ENCODE measurements at places on chromosomes 1 and 21.

- DNase-seq: no peak
These were observed 12.4 kb upstream of the ATP6V1G3 start for GRCh38 chr1:198552668-198553416.

DNA sequence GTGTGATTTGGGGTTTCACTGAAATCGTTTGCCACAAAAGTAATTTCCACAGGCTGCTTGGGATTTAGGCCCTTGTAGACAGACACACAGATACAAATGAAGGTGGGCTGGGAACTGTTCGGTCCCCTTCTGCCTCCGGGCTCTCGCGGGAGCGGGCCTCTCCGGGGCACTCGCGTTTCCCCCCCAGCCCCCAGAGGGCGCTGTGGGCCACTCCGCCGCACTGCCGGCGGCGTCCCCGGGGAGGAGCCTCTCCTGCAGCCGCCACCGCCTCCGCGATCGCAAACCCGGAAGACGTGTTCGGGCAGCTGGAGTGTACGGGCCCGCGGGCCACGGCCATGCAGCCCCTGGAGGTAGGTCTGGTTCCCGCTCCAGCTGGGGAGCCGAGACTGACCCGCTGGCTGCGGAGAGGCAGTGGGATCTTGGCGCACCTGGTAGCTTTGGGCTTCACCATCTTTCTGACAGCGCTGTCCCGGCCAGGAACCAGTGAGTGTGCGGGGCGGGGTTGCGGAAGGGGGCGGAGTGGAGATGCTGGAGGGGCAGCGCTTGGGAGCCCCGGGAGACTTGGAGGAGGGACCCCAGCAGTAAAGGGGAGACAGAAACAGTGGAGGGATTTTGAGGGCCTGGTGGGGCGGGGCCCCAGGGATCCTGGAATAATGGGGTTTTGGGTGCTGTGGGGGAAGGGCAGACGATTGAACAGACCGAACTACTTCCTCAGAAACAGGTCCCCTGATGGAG is at the start of gene CYB561D1:
Gene CYB561D1 (plus strand): TSS at position 290 of the 735 bp plus-strand sequence. CDS start 46 bp downstream, at position 336.
- peak; percentile 88 for DNase-seq

DNA sequence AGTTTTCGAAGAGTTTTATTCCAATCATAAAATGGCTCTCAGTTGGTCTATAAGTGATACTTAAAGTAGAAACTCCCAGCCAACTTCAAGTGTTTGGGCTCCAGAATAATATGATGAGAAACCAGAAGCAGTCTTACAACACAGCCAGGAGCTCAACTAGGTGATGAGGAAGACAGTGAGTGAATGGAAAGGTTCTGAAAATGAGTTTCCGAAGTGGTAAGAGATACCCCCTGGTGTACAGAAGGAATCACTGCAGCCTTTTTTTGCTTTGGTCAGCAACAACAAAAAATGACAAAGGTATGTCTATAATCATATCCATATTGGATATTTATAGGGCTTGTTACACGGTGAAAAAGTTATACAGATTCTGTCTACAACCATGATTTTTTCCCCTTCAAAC is 16.5 kb downstream of the KRTAP19-1 start:
- no peak for DNase-seq

DNA sequence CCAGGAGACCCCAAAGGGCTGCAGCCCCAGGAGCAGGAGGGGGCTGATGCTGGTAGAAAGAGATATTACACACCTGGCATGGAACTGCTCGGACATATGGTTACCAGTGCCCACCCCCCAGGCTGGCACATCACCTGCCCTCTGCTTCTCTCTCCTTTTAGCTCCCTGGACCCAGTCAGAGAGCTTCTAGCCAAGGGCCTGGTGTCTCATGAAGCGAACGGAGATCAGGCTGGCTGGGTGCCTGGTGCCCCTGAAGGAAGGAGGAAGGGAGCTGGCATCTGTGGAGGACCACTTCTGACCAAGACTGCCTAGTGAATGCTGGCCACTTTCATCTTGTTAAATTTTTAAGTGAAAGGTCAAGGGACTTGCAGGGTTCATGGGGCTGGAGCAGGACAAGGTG is 53.1 kb downstream of the FOXO6 start:
- DNase-seq: no peak

DNA sequence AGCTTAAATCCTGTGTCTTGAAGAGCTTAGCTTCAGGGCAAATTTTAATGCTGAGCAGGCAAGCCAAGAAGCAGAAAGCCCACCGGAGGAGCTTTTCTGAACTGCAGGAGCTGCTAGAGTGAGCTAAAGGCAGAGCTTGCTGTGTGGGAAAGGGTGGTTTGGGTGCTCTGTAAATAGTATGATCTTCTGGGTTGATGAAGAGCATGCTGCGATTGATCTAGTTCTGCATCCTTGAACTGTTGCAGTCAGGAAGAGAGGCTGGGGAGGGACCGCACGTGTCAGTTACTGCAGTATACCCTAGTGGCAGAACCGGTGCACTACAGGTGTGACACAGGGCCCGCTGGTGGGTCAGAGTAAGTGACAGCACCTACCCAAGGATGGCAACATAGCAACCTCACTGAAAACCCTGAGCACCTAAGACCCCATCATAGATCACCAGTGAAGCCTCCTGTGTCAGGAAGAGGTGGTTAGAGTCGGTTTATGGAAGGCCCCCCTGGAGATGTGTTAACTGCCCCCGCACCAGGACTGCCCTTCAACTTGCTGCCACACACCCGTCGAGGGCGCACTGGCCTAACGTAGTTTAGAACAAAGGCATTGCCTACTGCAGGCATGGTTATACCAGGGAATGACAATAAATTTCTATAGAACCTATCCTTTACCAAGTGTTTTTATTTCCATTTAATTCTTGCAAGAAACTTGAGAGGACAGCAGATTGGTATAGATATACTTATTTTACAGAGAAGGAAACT is 146.0 kb upstream of the KIAA0040 start:
- DNase-seq: peak; percentile 70

DNA sequence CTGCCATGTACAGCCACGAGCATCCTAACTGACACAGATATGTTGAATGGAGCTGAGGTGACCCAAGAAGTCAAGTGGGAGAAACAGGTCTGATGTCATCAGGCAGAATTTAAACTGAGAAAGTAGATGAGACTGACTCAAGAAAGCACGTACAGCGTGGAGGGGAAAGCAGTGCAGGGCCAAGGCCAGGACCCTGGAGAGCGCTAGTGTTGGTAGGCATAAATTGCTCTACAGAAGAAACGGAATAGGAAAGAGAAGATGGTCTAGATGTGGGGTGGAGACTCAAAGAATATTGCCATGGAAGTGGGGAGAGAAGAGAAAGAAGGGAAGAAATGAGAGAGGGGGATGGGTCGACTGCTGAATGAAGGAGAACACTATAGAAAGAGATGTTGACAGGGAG is 45.3 kb upstream of the GJB5 start:
- no peak for DNase-seq

DNA sequence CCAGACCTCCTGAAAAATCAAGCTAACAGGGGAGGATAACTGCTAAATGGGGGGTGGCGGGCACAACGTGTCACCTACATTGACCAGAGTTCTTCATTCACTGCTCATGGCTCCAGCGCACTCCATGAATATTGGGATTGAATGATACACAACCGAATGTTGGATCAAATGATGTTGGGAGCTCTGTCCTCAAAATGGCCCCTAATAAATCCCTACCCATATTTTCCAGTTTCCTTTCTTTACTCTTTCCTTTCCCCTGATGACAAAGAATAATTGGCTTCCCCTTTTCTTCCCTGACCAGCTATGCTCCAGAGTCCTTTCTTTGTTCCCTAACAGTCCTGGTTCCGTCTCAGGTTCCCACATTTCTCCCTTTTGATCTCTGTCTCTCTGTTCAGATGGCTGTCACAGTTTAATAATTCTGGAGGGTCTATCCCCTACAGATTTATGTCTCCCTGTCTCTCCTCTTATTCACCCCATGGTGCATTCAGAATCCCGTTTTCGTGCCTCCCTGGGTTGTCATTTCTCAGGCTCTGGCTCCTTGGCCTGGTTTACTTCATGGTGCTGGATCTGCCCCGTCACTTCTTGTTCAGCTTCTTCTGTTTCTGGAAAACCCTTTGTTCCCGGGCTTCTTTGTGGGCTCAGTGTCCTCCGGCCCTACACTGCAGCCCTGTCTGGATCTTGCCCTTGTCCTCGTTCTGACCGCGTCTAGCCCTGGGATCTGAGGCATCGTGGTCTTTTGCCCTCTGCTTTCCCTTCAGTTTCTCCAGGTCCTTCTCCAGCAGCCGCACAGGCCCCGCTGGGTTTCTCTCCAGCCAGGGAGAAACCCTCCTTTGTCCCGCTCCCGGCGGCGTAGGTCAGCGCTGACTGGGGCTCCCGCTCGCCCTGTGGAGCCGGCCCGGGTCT is 78.3 kb downstream of the NDUFS5 start:
- no peak for DNase-seq

DNA sequence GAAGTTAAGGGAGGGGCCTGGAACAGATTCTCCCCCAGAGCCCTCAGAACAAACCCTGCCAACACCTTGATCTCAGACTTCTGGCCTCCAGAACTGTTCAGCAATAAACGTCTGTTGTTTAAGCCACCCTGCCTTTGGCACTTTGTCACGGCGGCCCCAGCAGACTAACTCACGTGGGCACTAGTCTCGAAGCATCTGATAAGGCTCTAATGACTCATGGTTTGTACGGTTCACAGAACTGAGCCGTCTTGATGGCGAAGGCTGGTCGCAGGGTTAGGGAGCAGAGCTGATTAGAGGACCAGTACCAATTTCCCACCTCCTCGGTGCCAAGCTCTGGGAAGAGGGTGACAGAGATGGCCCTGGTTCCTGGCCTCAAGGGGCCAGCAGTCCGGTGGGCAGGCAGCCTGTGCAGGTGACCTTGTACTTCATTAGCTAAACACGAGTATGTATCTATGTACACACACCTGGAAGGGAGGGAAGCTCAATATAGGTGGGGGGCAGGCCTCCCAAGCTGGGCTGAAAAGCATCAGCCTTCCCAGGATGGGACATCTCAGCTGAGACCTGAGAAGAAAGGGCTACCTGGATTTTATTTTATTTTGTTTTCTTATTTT is 112.8 kb downstream of the MRPS6 start:
- DNase-seq: no peak

GRCh38 chr1:230043081-230043480 is 24.0 kb upstream of the GALNT2 start:
- no peak for DNase-seq

DNA sequence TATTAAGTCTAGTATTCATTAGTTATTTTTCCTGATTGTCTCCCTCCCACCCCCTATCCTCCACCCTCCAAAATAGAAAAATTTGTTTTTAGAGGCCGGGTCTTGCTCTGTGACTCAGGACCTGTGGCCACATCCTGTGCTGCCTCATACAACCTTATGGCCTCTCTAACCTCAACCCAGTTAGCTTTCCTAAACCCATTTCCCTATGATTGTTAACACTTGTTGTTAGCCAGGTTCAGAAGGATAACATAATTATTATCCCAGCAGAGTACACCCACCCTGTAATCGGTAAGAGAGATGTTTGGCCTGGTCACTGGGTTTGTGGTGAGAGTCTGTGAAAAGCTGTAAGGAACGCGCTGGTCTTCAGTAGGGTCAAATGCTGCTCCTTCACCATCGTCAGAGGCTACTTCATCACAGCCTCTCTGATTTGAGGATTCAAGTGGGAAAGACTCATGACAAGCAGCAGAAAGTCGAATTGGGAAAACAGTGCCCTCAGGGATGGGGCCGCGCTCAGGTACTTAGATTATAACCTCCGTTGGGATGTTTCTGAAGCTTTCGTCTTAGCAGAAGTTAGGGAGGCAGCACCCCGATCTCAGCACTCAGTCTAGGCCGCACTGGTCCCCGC is 35.9 kb upstream of the HMGN1 start:
- no peak for DNase-seq

DNA sequence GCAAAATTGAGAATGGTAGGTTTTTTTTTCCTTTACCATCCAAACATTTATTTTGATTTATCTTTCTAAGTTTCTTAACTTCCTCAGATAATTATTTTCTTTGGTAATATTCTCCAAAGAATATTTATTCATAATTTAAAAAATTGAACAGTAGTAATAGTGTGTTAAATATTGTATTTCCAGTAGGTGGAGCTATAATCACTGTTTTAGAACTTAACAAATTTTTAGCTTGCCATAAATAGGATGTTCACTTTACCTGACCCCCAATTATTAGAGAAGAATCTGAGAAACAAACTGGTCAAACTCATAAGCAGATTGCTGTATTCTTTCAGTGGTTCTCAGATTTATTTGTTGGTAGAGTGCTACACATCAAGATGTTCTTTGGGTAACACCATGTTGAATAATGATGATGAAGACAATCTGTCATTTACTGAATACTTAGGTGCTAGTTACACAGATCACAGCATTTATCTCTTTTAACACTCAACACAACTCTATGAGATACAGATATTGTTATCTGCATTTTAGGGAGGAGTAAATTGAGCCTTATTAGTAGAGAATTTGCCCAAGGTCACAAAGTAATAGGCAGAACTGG is 82.4 kb upstream of the GPR88 start:
- no peak for DNase-seq

DNA sequence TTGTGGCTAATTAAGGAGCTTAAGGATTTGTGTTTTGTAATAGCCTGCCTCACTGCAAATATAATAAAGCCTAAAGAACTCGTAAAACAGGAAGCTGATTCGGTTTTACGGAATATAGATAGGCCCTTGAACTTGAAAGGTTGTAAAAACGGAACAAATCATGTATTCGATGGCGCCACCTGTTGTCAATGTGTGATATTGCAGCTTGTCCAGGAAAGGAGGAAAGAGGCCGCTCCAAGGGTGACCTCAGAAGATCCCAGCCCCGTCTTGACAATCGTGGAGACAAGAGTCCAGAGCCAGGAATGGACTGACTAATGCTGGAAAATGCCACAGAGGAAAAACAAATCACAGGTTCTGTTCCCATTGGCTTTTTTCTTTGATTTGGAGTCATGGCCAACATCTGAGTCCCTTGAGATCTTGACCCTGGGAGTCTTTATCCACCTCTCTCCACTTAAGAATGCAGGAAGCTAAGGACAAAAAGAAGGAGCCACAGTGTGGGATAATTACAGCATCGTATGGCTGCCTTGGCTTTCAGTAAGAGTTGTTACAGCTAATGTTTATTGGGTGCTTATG is 7.0 kb upstream of the IGSF21 start:
- DNase-seq: peak; percentile 64

GRCh38 chr1:117686907-117687306 is 81.1 kb downstream of the TENT5C start:
- no peak for DNase-seq

- no peak for DNase-seq
These were observed 6.7 kb downstream of the ECE1 start for GRCh38 chr1:21283524-21283923.

DNA sequence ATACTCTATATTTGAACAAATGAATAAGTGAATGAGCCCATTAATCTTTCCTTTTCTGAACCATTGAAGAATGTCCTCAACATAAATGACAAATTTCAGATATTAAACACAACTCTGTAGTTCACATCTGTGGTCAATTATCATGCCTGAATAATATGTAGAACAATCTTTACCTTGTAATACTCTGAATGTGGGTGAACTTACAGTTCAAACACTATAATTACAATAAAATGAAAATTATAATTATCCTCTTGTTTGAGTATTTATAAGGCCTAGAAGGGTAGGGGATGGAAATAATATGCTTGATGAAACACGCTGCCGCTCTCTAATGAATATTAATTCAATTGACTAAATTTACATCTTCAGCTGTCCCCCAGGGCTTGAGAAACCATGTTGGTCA is 8.7 kb upstream of the SFPQ start:
- no peak for DNase-seq

Data from activated CD4-positive, alpha-beta T cell treated with anti-CD3 and anti-CD28 coated beads, Interleukin-2, amount 50 U/mL, for 48 hours (primary cell).